Jurkat, Clone E6-1 (cell line): ENCODE measurements at places on chromosomes 13 and 19.

- DNase-seq, result peak; percentile 68
Measured at GRCh38 chr19:6530386-6531162, at the start of gene TNFSF9. TSS of gene TNFSF9 (plus strand) at chr19:6531026. CDS start at chr19:6531037, 11 bp downstream.

DNA sequence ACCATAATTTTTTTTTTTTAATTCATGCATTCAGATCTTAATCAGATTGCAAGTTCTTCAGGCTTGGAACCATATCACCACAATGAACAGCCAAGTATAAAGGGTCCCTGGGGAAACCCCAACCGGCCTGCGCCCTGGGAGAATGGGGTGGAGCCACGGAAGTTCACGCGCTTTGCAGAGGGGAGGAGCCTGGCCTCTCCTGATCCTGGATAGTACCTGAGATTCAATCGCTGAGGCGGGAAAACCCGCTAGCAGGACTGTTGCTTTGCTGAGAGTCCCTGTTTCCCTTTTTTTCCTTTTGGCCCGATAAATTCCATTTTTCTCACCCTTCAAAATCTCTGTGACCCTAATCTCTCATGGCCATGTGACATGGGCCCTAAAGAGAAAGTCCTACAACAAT lies 385.1 kb downstream of the IRS2 start:
- no peak for DNase-seq

DNA sequence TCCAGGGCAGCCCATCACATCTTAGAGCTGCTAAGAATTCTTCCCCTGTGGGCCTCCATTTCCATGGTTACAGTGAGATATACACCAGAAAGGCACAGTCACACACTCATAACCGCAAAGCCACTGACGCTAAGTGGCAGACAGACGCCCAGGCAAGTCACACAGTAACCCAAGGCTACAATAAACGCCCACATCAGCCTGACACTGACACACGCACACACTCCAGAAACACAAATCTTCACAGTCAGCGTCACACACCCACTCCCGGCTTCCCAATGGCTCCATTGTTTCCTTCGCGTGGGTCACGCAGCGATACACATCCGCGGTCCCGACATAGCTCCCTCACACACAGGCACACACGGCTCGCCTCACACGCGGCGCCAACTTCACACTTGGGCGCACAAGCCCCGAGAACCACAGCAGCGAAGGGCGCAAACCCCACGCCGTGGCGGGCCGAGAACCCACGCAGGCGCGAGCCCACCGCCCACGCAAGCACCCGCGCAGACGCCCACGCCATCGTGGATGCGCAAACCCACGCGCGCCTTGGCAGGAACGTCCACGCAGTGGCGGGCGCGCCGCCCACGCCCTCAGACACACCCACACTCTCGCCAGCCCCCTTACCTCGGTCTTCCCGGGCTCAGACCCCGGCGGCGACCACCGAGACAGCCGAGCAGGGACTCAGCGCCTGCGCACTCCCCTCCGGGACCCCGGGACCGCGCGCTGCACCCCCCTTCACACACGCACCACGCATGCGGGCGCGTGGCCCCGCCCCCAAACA lies at the start of gene ZNF667:
TSS of gene ZNF667 (minus strand) at position 695 of the 778 bp plus-strand sequence. CDS start 14,975 bp downstream, outside the sequence.
- DNase-seq, result no peak

GRCh38 chr19:40417643-40417981 lies 4.4 kb upstream of the PRX start:
- no peak for DNase-seq

- peak; percentile 89 for DNase-seq
Measured at GRCh38 chr19:47471733-47472457, at the start of gene SLC8A2. TSS of gene SLC8A2 (minus strand) at chr19:47471893. CDS start at chr19:47466403, 5,490 bp downstream.

DNA sequence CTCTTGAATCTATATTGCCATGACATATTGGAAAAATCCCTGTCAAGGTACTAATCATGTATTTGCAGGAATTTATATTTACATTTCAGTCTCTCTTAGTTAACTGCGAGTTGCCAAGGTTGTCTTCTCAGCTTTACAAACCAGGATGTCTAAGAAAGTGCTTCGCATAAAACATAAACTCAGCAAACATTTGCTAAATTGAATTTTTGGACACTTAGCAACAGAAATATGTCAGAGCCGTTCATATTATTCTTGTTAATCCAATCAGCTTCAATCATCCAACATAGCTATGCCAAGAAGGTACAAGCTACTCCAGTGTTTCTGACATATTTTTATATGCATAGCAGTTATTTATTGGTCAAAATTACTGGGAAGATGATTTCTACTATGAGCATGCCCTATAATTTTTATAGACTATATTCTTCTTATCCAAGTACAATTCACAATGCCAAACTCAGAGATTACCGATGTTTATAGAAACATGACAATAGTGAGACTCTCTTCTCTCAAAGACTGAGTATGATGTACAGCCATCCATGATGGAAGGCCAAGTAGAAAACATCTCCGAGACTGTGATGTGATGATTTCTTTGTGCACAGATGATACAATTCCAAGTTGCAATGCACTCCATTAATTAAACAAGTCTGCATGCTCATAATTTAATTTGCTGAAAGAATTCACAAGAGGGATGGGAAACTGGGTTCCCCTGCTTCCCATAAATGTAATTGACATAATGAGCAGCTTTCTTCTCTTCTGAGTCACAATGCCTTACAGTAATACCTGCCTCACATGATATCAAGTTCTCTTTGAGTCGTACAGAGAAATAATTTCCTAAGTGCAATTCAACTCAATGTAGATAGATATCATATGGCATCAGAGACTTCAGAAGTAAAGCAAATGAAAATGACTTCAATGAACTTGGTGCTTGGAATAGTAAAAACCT lies 776.3 kb downstream of the EFNB2 start:
- no peak for DNase-seq

DNA sequence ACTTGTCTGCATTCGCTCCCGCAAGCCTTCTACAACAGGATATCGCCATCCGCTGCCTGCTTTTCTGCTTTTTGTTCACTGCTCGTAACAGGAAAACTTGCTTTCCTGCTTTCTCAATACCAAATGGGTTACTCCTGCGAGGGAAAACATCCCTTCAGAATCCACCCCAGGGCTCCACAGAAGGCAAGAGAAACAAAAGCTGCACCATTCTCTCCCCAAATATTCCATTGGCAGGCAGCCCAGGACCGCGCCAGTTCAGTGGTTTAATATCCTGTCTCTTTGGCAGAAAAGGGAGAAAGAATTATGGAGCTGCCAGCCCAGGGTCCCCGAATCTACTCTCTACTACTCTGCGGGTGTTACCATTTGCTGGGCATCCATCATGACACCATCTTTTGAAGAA lies 84.7 kb upstream of the DOCK9 start:
- no peak for DNase-seq

- DNase-seq, result peak; percentile 28
Measured at GRCh38 chr19:15631817-15632216, 8.9 kb upstream of the CYP4F3 start.

GRCh38 chr13:43744261-43745031 lies 42.3 kb downstream of the ENOX1 start:
- DNase-seq, result no peak

DNA sequence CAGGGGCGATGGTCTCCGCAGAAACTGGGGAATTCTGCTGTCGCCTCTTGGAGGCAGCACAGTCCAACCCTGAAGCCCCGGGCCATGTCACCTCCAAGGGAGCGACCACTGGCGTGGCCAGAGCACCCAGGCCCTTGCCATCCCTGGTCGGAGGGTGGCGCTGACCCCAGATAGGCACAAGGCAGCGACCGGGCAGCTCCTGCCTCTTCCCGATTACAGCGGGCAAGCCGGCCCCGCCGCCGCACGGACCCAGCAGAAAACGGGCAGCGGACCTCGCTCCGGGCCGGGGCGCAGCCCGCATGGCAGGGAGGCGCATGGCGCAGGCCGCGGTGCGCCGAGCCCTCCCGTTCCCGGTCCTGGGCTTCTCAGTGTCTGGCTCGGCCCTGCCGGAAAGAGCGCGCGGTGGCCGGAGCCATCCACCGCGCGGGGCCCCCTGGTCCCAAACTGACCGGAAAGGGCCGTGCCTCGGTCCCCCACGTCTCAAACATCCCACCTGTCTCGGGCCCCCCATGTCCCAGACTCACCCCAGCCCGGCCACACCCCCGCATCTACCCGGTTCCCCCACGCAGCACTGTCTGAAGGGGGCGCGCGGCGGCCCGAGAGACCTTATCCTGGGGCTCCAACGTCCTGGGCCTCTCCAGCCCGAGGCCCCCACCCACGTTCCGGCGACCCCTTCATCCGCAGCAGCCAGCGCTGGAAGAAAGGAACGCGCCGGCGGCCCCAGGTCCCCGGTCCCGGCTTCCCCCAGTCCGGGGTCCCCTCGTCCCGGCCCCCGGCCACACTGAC lies 727 bp downstream of the CERS1 start:
- no peak for DNase-seq

- no peak for DNase-seq
Measured at GRCh38 chr19:3670796-3671679, 29.2 kb downstream of the PIP5K1C start.

DNA sequence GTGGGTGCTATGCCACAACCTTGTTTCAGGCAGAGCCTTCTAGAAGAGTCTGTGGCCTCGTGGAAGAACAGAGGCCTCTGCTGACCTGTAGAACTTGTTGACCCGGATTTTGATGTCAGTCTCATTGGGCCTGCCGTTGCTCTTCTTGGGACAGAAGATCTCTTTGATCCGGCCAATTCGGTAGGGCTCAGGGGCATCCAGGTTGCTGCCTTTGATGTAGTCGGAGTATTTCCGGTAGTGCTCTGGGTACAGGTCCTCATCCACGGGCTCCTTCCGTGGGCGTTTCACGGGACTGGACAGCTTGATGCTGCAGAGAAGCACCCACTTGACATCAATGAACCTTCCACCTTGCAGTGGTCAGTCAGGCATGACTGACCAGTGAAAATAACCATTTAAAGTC lies 24.0 kb upstream of the EIF3G start:
- DNase-seq, result no peak

- DNase-seq, result no peak
Measured at GRCh38 chr19:3456925-3457527, 23.3 kb downstream of the SMIM24 start.

DNA sequence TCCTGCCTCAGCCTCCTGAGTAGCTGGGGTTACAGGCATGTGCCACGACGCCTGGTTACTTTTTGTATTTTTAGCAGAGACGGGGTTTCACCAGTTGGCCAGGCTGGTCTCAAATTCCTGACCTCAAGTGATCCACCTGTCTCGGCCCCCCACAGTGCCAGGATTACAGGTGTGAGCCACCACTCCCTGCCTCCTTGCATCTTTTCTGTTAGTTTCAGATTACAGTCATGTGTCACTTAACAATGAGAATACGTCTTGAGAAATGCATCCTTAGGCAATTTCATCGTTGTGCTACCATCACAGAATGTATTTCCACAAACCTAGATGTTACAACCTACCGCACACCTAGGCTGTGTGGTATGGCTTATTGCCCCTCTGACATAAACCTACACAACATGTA lies 180.4 kb downstream of the TM9SF2 start:
- DNase-seq, result no peak

DNA sequence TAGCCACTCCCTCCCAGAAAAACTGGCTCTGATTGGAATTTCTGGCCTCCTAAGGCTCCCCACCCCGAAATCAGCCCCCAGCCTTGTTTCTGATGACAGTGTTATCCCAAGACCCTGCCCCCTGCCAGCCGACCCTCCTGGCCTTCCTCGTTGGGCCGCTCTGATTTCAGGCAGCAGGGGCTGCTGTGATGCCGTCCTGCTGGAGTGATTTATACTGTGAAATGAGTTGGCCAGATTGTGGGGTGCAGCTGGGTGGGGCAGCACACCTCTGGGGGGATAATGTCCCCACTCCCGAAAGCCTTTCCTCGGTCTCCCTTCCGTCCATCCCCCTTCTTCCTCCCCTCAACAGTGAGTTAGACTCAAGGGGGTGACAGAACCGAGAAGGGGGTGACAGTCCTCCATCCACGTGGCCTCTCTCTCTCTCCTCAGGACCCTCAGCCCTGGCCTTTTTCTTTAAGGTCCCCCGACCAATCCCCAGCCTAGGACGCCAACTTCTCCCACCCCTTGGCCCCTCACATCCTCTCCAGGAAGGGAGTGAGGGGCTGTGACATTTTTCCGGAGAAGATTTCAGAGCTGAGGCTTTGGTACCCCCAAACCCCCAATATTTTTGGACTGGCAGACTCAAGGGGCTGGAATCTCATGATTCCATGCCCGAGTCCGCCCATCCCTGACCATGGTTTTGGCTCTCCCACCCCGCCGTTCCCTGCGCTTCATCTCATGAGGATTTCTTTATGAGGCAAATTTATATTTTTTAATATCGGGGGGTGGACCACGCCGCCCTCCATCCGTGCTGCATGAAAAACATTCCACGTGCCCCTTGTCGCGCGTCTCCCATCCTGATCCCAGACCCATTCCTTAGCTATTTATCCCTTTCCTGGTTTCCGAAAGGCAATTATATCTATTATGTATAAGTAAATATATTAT lies 6.1 kb downstream of the FOSB start:
- no peak for DNase-seq

DNA sequence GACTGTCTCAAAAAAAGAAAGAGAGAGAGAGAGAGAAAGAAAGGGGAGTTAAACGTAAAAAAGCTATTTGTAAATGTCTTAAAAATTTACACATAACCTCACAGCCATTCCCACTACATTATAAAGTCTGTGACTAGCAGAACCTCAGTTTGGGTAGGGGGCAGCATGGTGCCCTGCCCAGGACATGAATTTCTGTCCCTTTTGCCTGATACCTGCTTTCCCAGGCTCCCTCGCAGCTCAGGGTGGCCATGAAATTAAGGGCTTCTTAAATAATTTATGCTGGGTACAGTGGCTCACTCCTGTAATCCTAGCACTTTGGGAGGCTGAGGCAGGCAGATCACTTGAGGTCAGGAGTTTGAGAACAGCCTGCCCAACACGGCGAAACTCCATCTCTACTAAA lies 4.8 kb downstream of the IFNL1 start:
- no peak for DNase-seq

DNA sequence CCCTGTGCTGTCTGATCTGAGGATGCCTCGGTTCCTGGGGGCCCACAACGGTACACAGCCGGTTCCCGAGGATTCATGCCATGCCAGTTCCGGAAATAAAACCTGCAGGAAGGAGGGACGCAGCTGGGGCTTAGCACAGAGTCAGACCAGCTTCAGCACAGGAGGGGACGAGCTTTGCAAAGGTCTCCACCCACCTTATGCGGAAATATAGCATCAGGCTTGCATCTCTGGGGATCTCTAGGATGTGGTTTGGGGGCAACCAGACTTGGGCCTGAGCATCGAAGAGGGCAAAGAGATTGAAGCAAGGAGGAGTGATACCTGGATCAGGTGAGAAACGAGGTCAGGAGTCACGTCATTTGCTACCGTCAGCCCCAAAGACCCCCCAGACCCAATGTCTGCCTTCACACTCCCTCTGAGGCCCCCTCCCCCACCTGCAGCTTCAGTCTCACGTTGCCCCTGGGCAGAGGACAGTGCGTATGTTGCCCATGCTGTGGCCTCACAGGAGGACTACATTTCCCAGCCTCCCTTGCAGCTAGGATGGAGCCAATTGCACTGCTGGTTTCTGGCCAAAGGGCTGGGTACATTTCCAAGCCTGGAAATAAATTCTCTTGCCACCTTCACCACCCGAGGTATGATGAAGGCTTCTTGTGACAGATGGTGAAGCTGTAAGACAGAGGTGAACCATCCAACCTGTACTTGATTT lies 12.1 kb downstream of the TYK2 start:
- DNase-seq, result no peak

DNA sequence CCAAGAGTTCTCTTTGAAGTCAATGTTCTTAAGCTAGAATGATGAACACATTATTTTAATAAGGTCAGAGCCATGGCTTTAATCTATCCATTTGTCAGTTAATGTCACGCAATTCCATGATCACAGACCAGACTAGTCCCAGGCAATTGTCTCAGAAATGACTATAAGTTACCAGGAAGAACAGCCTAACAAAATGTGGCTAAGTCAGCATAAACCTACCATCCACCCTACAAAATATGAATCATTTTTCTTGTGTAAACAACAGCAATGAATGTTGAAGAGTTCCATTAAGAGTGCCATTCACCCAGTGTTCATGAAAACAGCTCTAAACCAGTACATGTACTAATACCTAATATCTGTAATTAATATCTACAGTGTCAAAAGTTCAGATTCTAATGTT lies 127.5 kb downstream of the KCTD12 start:
- no peak for DNase-seq
